ENCODE measurements at places on chromosomes 5 and 9.

DNA sequence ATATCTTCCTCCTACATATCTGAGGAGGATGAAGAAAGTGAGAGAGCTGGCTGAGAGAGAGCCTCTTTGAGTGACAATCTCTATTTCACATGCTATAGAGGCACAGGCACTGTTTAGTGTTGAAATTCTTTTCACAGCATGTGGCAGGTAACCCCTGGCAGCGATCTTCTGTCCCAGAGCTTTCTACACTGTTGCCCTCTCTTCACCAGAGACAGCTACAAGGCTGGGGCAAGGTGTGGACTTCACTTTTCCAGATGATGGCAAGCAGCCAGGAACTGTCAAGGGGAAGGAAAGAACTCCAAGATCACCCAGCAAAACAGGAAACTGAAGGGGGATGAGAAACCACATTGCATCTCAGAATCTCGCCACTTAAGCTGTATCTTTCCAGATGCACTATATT is 205.2 kb downstream of the CAAP1 start:
- no peak overlapping the region for H3K4me3 ChIP-seq
- H3K4me1 ChIP-seq, result no peaks in the 10 kb centered on the region
- no peak for DNase-seq
- no peaks in the 10 kb centered on the region for H3K36me3 ChIP-seq
- no peak overlapping the region for H3K27ac ChIP-seq
- no peaks in the 10 kb centered on the region for H3K27me3 ChIP-seq

GRCh38 chr5:34771076-34771475 is 67.9 kb upstream of the TTC23L start:
- no peak overlapping the region for H3K4me3 ChIP-seq
- H3K4me1 ChIP-seq, result no peaks in the 10 kb centered on the region
- no peak for DNase-seq
- H3K27ac ChIP-seq, result no peak overlapping the region
- no peaks in the 10 kb centered on the region for H3K36me3 ChIP-seq

GRCh38 chr9:108860354-108860753 is 1.7 kb upstream of the ACTL7A start:
- H3K27me3 ChIP-seq, result no peaks in the 10 kb centered on the region
- H3K36me3 ChIP-seq, result no peaks in the 10 kb centered on the region
- DNase-seq, result no peak
- no peak overlapping the region for H3K4me3 ChIP-seq
- H3K4me1 ChIP-seq, result no peaks in the 10 kb centered on the region
- H3K27ac ChIP-seq, result no peak overlapping the region

DNA sequence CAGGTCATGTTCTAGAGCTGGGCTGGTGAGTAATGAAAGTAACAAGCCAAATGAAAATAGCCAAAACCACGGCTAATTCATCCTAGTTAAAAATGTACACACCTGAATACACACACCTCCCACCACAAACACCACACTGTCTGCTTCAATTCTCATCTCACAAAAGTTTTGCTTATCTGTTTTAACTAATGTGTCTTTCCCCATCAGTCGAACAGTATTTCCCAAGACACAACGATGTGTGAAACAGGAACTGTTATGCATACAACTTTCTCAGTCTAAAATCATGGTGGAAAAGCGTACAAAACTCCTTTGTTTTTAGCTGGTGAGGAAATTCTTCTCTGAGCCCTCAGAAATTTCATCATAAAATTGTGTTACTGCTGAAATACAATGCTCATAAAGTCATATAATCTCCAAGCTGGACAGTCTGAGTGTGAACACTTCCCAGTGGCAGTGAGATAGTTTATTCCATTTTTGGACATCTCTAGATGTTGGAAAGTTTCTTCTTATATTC is 242.4 kb downstream of the EFNA5 start:
- H3K4me3 ChIP-seq, result no peak overlapping the region
- DNase-seq, result no peak
- H3K4me1 ChIP-seq, result no peaks in the 10 kb centered on the region
- no peaks in the 10 kb centered on the region for H3K36me3 ChIP-seq
- H3K27me3 ChIP-seq, result no peaks in the 10 kb centered on the region

DNA sequence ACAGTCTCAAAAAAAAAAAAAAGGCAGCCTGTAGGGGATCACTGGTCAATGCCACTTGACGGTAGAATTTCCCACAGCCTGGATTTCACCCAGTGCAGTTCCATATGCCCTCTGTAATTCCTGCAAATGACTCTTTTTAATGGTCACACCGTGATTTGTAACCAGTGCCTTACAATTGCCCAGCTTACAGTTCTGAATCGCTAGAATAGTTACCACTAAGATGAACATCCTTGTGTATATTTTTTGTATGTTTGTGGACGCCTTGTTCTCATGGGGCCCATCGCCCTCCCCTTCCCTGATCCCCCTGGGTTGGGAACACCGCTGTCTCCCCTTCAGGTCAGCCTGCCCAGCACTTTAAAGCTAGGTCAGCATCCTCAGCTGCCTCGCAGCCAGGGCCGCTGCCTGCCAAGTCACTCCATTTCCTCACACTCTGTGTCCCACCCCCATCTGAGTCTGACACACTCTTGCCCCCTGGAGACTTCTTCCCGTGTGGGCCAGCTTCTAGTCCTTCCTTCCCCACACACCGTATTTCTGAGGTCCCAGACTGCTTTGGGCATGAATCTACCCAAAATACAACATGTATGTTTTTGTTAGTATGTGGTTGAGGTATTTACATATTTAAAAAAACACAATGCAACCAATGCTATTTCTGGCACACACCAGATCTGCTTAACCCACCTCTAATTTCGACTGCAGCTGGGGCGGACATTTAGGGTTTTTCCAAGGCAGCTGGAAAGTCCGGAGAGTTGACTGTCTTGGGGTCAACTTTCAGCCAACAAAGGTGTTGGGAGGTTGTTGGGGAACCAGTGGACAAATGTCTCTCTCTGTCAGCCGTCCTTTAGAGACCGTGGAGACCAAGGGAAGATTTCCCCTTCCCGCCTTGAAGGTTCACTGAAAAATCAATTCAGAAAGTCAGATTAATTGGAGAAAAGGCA is 120.5 kb upstream of the NEK6 start:
- H3K4me1 ChIP-seq, result no peaks in the 10 kb centered on the region
- no peak overlapping the region for H3K27ac ChIP-seq
- no peak for DNase-seq
- H3K27me3 ChIP-seq, result no peaks in the 10 kb centered on the region

Data from pancreas (tissue), 10 donors.